T-cell (primary cell): ENCODE measurements at places on chromosomes 11 and 22. TPM values are rescaled to one million over a fixed set of nuclear protein-coding genes. Genes with fewer than 3 reads are reported as not detected.

Gene LARGE1
- total RNA-seq: 6.1 TPM

- DNase-seq: no peak
Observed at GRCh38 chr11:131409345-131409744, 38.9 kb downstream of the NTM start.

GRCh38 chr11:103844327-103845215 is 191.9 kb upstream of the DDI1 start:
- no peak for DNase-seq

DNA sequence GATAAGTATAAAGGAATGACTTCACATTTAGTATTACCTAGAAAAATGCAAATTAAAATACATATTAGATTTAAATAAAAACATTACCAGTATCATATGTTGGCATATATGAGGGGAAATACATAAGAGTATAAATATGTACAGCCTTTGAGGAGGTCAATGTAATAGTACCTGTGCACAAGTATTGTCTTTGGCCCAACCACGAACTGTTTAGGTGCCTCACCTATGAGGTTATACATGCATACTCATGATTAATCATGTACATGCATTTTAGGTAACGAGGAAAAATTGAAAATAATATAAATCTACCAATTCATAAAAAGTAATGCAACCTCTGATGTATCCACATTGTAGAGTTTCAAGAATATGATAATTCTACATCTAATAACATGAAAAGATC is 909.8 kb downstream of the METTL15 start:
- DNase-seq: no peak

- DNase-seq: no peak
Observed at GRCh38 chr11:6900327-6900999, 8.2 kb upstream of the OR2D2 start.

- no peak for DNase-seq
Observed at GRCh38 chr11:118221419-118221818, 3.4 kb downstream of the JAML start.
